ENCODE measurements at places on chromosomes 16 and 17.

DNA sequence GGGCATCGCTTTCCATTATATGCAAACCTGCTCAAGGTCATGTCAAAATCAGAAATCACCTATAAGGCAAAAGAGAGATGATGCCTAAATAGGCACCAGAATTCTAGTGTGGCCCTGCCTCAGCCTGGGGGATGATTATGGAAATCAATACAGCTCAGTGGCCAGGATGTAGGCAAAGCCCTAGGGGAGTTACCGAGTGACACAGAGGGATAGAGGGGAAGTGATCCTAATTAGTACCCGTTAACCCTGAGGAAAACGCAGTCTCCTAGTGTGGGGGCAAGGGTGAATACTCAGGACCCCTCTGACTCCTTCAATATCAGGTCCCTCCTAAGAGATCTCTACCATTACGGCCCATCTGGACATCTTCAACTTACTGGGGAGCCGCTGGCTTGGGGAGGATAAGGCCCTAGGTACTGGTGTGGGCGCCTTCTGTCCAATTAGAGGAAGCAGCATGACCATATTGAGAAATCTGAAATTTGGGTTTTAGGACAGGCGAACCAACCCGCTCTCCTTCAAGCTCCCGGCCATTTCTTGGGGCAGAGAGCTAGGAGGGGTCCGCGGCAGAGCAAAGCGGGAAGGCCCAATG lies 725 bp downstream of the NT5C3B start:
- no peak for DNase-seq

DNA sequence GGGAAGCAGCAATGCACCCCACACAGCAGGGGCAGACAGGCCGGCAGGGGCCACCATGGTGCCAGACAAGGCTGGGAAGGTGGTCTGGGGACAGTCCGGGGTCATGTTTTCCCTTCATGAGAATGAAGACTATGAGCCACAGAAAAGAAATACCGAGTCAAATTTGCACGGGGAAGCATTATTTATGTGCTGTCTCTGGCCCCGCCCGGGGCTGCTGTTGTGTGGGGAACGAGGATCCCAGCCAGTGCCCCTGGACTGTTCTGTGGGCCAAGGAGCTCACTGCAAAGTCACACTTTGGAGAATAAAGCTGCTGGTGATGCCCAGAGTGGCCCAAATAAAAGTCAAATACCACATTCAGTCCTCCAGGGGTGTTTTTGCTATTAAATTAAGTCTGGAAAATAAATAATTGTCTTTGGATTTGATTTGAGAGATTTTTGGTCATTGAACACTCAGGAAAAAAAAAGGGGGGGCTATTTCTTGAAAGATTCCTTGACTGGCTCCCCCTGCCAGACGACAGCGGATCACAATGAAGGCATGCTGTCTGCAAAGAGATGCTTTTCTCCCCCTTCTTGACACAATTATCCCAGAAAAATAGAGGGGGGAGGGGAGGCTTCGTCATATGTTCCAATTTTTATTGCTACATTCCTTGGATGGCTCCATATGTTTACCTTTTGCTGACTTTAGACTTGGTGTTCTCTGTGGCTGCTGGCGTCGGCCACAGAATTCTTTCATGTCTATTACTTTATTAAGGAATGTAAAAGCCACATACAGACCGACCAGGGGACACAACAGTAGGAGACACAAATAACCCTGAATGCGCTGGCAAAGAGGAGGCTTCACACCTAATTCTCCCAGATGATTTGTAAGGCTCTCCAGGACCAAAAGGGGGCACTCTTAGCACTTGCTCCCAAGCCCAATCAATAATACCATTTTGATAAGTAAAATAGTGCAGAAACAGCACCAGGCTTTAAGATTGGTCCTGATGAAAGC lies 27.1 kb upstream of the ANKFN1 start:
- DNase-seq = peak; percentile 57

GRCh38 chr16:66133643-66134338 lies 232.7 kb upstream of the CDH5 start:
- DNase-seq = no peak

GRCh38 chr17:79960788-79961522 lies 74.7 kb downstream of the TBC1D16 start:
- DNase-seq = no peak

- DNase-seq = no peak
Observed at GRCh38 chr16:17832738-17833137, 362.0 kb upstream of the XYLT1 start.

DNA sequence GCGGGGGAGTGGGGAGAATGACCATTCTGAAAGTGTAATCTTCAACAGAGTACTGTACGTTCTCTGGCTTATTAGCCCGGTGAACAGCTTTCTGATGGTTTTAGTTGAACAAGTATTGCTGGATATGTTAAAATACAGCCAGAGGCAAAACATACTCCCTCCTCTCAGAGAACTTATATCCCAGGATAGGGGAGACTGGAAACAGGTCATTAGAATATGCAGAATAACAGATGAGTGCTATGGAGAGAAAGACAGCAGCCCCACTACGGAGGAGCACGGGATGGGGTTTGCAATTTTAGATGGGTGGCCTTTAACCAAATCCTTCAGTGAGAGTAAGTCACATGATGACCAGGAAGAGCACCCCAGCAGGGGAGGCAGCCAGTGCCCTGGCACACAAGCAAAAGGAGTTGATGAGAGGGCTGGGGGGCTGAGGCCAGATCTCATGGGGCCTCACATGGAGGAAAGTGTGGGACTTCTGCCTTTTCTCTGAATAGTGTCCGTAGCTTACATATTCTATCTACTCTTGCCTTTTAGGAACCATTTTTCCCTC lies 43.1 kb upstream of the SEC14L1 start:
- DNase-seq = no peak

- no peak for DNase-seq
Observed at GRCh38 chr17:63476459-63476853, 405 bp upstream of the ACE start.

- DNase-seq = no peak
Observed at GRCh38 chr17:14340857-14341754, 40.2 kb downstream of the HS3ST3B1 start.
